ENCODE measurements at places on chromosomes 16 and 17. TPM values are rescaled to one million over a fixed set of nuclear protein-coding genes. Genes with fewer than 3 reads are reported as not detected.
A peak's percentile ranks its signal among the peaks of the same experiment; 100 is the strongest.

MTSS2 gene
- total RNA-seq = 74.1 TPM

GRCh38 chr16:21161211-21161610 lies 2.7 kb downstream of the LDAF1 start:
- DNase-seq = no peak

DNA sequence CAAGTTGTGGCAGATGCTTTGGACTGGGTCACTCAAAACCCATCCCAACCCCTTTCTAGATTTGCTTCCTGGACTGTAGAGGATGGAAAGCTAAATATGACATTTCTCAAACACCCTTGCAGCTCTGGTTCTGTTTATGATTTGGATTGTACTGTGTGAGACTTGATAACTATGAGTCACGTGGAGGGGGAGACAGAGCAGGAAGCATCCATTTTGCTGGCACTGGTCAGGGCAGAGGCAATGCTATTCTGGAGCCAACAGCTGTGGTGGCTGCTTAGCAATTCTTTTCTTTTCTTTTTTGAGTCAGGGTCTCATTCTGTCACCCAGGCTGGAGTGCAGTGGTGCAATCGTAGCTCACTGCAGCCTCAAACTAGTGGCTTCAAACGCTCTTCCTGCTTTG lies 13.6 kb upstream of the TERF2 start:
- DNase-seq = no peak

FBXW10 gene
- 0.24 TPM for total RNA-seq

- DNase-seq = no peak
Observed at GRCh38 chr17:22265807-22266206, 573.5 kb downstream of the KCNJ18 start.

HES7 gene
- total RNA-seq = 0.13 TPM

GRCh38 chr17:39820987-39821386 lies 43.1 kb downstream of the IKZF3 start:
- no peak for DNase-seq

- DNase-seq = no peak
Observed at GRCh38 chr16:12208341-12209035, 232.0 kb downstream of the SNX29 start.

DNA sequence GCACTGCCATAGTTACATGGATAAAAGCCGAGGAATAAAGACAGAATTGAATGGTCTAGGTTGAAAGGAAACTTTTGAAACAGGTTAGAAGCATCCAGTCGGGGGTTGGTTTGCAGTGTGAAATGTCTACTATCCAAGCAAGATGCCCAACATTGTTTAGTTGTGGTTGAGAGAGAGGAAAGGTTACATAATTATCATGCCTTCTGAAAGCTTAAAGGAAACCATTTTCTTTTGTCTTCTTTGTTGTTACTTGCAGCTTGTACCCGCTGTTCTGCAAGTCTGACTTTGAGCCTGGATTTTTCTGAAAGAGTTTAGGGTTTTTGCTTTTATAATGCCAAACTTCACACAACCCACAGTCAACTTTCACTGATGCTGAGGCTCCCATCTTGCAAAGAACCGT lies 167.9 kb downstream of the AXIN2 start:
- no peak for DNase-seq

DNA sequence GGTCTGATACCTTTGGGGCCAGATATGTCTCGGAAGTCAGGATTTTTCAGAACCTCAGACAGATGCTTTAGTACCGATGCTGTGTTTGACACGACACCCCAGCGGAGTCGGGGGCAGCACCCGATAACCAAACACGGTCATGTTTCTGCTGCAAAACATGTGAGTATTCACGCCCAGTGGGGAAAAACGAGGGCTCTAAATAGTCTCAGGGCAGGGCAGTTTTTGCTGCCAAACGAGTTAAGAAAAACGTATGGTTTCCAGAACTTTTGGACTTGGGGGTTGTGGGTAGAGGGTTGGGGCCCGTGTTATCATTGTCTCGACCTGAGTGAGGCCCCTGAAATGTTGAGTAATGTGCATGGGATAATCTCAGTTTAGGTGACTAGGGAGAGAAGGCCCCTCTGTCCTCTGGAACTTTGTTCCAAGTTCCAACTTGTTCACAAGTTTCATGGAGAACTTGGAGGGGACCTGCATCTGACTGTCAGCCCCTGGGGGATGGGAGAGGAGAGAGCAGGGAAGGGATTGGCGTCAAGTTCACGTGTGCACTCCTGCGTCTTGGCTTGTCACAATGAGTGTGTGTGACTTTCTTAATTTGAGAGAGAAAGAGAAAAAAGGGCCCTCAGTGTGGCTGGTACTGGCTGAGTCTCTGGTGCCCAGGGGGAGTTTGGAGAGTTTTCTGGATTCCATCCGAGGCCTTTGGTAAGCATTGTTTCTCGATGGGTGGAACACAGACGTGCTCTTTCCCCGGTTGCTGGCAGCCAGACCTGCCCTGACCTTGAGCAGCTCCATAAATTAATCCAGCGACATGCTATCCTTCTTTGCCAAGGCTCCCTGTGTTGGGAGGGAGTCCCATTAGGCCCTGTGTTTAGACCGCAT lies 83.9 kb upstream of the CIBAR2 start:
- DNase-seq = peak; percentile 55

GRCh38 chr17:9521062-9521461 lies 54.6 kb downstream of the STX8 start:
- DNase-seq = no peak

- no peak for DNase-seq
Observed at GRCh38 chr16:12735805-12736204, 67.9 kb downstream of the CPPED1 start.
